ENCODE measurements at places on chromosomes 7 and 10.

DNA sequence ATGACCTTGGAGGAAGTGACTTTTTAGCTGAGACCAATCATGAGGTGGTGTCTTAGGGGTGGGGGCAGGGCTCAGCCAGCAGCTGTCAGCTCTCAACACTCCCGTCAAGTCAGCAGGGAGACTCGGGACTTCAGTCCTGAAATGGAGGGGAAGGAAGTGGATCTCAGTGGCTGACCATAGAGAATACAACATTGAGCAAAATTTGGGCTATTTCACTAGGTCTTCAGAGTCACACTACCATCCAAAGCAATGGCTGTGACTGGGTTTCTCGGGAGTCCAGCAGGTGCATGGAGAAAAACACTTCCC lies 16.8 kb upstream of the GIMAP6 start:
- no peak for DNase-seq

- DNase-seq: no peak
Observed at GRCh38 chr7:42661312-42661711, 250.6 kb downstream of the C7orf25 start.

GRCh38 chr7:90025771-90026170 lies 128.5 kb upstream of the STEAP1 start:
- no peak for DNase-seq

- no peak for DNase-seq
Observed at GRCh38 chr7:156177422-156178055, 365.3 kb upstream of the SHH start.

DNA sequence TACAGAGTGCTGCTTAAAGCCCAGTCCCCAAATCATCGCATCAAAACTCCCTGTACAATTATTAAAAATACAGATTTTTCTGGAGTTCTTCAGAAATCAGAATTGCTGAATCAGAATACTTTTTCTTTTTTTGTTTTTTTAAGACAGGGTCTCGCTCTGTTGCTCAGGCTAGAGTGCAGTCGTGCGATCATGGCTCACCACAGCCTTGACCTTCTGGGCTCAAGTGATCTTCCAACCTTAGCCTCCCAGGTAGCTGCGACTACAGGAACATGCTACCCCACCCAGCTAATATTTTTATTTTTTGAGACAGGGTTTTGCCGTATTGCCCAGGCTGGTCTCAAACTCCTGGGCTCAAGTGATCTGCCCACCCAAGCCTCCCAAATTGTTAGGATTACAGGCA lies 3.9 kb downstream of the BBIP1 start:
- no peak for DNase-seq
